Fibroblast of skin of scalp (primary cell): ENCODE measurements at places on chromosomes 4 and X.
A peak's percentile ranks its signal among the peaks of the same experiment; 100 is the strongest.

- DNase-seq, result no peak
These were observed 156.4 kb downstream of the AMELX start for GRCh38 chrX:11449613-11450012.

DNA sequence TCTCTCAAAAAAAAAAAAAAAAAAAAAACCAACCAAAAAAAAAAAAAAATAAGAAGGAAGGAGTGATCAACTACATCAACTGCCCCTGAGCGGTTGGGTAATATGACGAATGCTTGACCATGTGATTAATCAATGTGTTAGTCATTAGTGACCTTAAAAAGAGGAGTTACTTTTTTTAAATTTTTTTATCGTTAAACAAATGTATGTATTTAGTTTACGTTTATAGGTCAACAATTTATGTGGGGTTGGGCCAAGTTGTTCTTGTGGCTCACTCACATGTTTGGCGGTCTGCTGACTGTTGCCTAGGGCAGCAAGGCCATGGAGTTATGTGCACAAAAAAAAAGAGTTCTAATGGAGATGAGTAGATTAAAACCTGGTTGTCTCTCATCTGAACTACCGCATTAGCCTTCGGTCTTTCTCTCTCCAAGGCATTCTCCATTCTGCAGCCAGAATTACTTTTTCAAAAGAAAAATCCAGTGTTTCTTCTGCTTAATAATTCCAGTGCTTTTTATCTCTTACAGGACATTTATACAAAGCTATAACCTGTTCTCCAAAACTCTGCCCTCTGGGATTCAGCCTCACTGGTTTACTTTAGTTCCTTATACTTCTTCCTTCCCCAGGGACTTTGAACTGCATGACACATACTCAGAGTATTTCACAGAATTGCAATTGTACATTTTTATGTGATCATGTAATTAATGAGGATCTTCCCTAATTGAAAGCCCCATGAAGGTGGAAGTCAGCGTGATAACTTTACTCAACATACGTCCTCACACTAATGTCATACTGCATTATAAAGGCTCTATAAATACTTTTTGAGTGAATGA lies 505.5 kb downstream of the ANKRD50 start:
- DNase-seq, result peak; percentile 77

GRCh38 chrX:23633834-23634580 lies 33.3 kb upstream of the PRDX4 start:
- DNase-seq, result no peak

- DNase-seq, result peak; percentile 84
These were observed 72.7 kb upstream of the BOD1L1 start for GRCh38 chr4:13700021-13700857.

DNA sequence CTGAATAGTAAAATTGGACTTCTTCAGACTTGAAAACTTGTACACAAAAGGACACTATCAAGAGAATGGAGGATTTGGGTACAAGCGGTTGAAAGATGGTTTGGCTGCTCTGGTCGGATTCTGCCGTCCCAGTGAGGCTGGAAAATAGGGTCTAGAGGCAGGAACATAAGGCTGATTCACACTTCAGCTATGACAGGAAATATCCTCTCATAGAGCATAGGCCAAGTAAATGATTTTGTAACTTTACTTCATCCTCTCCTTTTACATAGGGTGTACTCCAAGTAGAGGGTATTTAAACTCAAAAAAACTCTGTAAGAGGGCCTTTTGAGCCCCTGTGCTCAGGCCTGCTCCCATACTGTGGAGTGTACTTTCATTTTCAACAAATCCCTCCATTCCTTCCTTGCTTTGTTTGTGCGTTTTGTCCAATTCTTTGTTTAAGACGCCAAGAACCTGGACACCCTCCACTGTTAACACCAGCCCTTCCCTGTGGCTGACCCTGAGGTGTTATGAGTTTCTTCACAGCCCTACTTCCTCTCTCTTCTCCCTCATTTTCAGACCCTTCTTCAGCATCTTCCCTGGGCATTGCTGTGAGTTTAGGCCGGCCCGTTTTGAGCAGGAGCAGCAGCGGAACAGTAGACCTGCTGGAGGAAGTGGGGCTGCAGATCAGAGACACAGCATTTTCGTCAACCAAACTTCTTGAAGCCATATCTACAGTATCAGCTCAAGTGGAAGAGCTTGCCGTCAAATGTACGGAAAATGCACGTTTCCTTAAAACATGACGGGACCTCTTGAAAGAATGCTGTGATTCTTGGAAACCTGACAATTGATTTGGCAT lies 7.2 kb downstream of the PGAM4 start:
- no peak for DNase-seq
